ENCODE measurements at places on chromosomes 2 and 18. TPM values are rescaled to one million over a fixed set of nuclear protein-coding genes. Genes with fewer than 3 reads are reported as not detected.

GRCh38 chr2:169072163-169072925 lies 3.0 kb downstream of the DHRS9 start:
- no peak for DNase-seq

GRCh38 chr2:146301287-146301686 lies 1543.5 kb upstream of the ACVR2A start:
- no peak for DNase-seq

GRCh38 chr2:99615247-99615771 lies 125.5 kb upstream of the REV1 start:
- DNase-seq: no peak

Gene HOXD13
- not detected for total RNA-seq

Gene LDLRAD4
- 62.4 TPM for total RNA-seq

DNA sequence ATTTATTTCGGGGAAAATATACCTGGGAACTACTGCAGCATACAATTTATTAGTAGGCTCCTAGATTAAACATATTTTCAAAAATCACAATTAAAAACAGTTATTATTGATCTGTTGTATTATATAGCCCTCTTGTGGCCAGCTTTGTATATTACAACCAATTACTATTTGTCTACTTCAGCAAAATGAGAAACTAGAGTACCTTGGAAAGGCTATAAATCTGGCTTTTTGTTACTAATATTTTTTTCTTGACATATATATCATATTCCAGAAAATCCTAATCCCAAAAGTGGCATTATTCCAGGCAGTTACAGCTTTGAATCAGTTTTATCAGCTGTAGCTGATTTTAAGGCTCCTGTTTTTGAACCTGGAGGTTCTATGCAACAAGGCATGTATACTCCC lies 101.2 kb downstream of the UBR3 start:
- peak; percentile 62 for DNase-seq

DNA sequence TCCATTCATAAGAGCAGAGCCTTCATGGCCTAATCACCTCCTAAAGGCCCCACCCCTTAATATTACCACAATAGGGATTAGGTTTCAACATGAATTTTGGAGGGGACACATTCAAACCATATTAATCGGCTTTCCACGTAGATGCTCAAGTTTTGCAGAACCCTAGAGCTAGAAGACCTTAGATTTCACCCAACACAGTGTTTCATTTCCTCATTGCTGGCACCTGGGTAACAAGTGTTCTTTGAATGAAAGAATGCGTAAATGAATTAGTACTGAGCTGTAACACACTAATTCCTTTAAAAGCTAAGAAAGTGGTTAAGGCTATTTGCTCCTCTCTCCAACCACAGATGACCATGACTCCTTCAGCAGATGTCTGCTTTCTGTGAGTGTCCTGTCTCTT lies 252.5 kb downstream of the SMAD2 start:
- no peak for DNase-seq

Gene NAB1
- total RNA-seq: 28.2 TPM

Gene ASB18
- not detected for total RNA-seq

Gene CLEC4F
- total RNA-seq: 0.58 TPM

GRCh38 chr2:29082804-29083495 lies 8.6 kb upstream of the PCARE start:
- DNase-seq: no peak

All from lung (tissue), 17 donors.